ENCODE measurements at places on chromosomes 16 and 17.

- DNase-seq: no peak
- no peak overlapping the region for H3K27ac ChIP-seq
- no peaks in the 10 kb centered on the region for H3K27me3 ChIP-seq
- no peak overlapping the region for H3K4me3 ChIP-seq
- no peaks in the 10 kb centered on the region for H3K36me3 ChIP-seq
Measured at GRCh38 chr16:50282010-50282538, 15.7 kb downstream of the ADCY7 start.

DNA sequence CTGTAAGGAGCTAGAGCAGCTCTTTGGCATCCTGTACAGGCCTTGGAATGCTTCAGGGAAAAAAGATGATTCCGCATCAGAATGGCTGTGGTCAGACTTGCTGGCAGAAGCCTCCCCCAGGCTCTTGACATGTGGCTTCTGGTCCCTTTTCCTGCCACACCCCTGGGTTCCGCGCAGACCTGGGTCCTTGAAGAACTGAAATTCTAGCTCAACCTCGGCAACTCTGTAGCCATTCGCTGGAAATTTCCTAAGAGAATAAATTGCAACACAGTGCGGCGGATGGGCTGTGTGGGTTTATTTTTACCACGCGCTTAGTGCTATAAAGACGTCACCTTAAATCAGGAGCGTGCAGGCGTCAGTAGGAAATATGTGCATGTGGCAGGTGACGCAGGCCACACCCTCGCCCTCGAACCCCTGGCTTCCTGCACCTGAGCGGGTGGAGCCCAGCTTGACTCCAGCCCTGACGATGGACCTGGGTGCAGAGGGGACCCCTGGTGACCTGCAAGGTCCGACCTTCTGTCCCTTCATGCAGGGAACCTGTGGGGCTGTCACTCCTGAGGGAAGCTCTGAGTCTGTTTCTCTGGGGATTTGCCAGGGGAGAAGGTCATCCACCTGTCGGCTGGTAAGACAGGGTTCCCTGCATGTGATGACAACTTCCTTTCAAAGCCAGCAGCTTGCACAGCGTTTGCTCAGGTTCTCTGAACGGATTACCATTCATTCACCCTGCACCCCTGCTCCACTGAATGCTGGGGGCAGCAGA, 46.3 kb downstream of the METRNL start:
- no peaks in the 10 kb centered on the region for H3K27me3 ChIP-seq
- H3K27ac ChIP-seq: no peak overlapping the region
- H3K36me3 ChIP-seq: no peaks in the 10 kb centered on the region
- H3K4me3 ChIP-seq: no peak overlapping the region
- no peak for DNase-seq
- no peaks in the 10 kb centered on the region for H3K4me1 ChIP-seq

- H3K4me1 ChIP-seq: no peaks in the 10 kb centered on the region
- no peaks in the 10 kb centered on the region for H3K36me3 ChIP-seq
- no peaks in the 10 kb centered on the region for H3K27me3 ChIP-seq
- H3K27ac ChIP-seq: no peak within 1 kb of the TSS
- no peak for DNase-seq
Measured at GRCh38 chr17:76643553-76644148, at the start of gene ST6GALNAC1. Gene ST6GALNAC1 (minus strand): TSS chr17:76643757. CDS start chr17:76643638, 119 bp downstream.

DNA sequence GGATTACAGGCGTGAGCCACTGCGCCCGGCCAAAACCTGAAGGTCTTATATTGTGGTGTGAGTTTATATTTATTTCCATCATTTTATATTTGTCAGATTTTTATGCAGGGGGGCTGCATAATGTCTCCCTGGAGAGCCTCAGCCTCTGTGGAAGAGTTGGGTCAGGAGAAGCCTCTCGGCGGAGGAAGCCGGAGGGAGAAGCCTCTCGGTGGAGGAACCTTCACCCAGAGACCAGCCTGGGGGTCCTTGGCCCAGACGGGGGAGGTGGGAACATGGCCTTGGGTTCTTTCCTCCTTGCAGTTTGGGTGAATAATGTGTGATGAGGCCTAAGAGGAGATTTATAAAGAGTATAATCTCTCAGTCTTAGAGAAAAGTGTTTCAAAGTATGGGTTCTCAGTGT, 22.4 kb upstream of the ZNF750 start:
- H3K36me3 ChIP-seq: no peaks in the 10 kb centered on the region
- H3K27ac ChIP-seq: no peak overlapping the region
- no peaks in the 10 kb centered on the region for H3K4me1 ChIP-seq

- H3K27ac ChIP-seq: no peak overlapping the region
- no peaks in the 10 kb centered on the region for H3K27me3 ChIP-seq
- no peaks in the 10 kb centered on the region for H3K4me1 ChIP-seq
- no peak for DNase-seq
Measured at GRCh38 chr17:41540921-41541625, 13.0 kb upstream of the KRT19 start.

GRCh38 chr16:1723450-1724147, 17.6 kb downstream of the MAPK8IP3 start:
- no peak overlapping the region for H3K27ac ChIP-seq
- no peaks in the 10 kb centered on the region for H3K36me3 ChIP-seq
- no peaks in the 10 kb centered on the region for H3K4me1 ChIP-seq
- DNase-seq: no peak
- no peaks in the 10 kb centered on the region for H3K27me3 ChIP-seq
- no peak overlapping the region for H3K4me3 ChIP-seq

DNA sequence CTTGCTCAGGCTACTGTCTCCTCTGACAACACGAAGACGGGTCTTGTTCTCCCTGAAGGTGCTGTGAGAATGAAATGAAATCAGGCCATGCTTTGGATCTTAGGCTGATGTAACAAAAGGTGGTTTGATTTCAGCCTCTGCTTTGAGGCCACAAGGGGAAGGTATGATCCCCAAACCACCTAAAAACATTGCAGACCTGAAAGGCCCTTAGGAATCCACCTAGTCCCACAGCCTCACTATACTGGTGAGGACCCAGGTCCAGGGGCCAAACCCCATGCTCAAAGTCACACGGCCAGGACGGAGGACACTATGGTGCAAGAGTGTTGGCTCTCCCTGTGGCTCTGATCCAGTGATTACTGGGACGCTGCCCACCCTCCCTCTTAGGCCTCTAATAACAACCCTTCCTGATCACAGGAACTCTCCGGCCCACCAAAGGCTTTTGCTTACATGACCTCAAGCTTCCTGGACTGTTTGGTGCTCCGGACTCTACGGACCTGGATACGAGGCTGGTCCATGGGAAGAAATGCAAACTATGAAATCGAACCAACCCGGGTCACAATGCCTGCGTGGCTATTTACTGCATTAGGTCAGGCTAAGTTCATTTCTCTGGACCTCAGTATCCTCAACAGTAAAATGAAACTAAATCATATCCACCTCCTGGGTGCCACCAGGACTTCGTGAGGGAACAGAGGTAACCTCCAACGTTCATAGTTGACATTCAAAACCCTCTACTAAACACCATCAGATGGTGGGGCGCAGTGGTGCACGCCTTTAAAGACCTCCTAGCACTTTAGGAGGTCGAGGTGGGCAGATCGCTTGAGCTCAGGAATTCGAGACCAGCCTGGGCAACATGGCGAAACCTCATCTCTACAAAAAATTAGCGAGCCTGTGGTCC, 1.5 kb downstream of the TRIM25 start:
- peak overlapping the region; percentile 89 for H3K4me3 ChIP-seq
- no peaks in the 10 kb centered on the region for H3K36me3 ChIP-seq
- DNase-seq: peak; percentile 51
- H3K4me1 ChIP-seq: no peaks in the 10 kb centered on the region
- peak overlapping the region; percentile 89 for H3K27ac ChIP-seq
- no peaks in the 10 kb centered on the region for H3K27me3 ChIP-seq

GRCh38 chr17:82922646-82923045, 82.8 kb upstream of the ZNF750 start:
- no peaks in the 10 kb centered on the region for H3K4me1 ChIP-seq
- no peak for DNase-seq
- no peaks in the 10 kb centered on the region for H3K27me3 ChIP-seq
- H3K36me3 ChIP-seq: no peaks in the 10 kb centered on the region
- H3K27ac ChIP-seq: no peak overlapping the region
- H3K4me3 ChIP-seq: no peak overlapping the region

- H3K27ac ChIP-seq: no peak overlapping the region
- no peaks in the 10 kb centered on the region for H3K4me1 ChIP-seq
- no peak overlapping the region for H3K4me3 ChIP-seq
- no peak for DNase-seq
- no peaks in the 10 kb centered on the region for H3K27me3 ChIP-seq
Measured at GRCh38 chr17:54172096-54172984, 349.6 kb downstream of the KIF2B start.

GRCh38 chr17:34861864-34862263, 99.4 kb downstream of the CCT6B start:
- no peaks in the 10 kb centered on the region for H3K4me1 ChIP-seq
- no peaks in the 10 kb centered on the region for H3K27me3 ChIP-seq
- DNase-seq: no peak

DNA sequence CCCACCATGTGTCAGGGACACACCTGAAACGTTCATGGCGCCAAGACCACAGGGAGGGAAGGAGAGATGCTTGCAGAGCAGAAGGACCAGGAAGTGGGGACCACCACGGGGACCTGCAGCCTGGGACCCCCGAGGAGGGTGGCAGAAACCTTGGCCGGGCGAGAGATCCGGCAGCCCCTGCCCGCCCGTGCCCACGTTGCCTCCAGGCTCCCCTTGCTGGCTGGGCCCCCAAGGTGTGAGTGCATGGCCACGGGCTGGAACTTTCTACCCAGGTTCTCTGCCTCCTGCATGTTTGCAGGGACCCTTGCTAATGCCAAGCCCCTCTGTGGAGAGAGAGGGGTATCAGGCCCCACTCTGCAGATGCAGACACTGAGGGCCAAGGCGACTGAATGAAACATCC, 50.4 kb downstream of the USP22 start:
- no peaks in the 10 kb centered on the region for H3K27me3 ChIP-seq
- H3K4me1 ChIP-seq: no peaks in the 10 kb centered on the region
- H3K36me3 ChIP-seq: no peaks in the 10 kb centered on the region
- no peak for DNase-seq

DNA sequence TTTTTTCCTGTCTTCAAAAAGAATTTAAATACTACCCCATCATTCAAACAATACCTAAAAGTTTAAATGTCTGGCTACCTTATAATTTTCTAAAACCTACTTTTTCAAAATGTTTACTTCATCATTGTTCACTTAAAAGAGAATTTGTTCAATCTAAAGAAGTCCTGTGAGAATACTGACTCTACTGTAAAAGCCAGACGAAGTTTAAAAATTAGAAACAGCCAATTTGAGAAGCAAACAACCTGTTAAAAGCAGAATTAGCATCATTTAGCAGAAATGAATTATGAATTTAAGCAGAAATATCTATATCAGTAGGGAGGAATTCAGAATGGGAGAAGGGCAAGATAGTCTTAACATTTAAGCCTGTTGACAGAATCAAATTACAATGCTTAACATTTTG, 2.1 kb downstream of the SKA2 start:
- H3K4me3 ChIP-seq: no peak overlapping the region
- no peak overlapping the region for H3K27ac ChIP-seq
- H3K36me3 ChIP-seq: no peaks in the 10 kb centered on the region
- no peak for DNase-seq
- no peaks in the 10 kb centered on the region for H3K27me3 ChIP-seq

GRCh38 chr17:17518014-17518413, 21.8 kb upstream of the RASD1 start:
- H3K4me1 ChIP-seq: no peaks in the 10 kb centered on the region
- DNase-seq: no peak
- no peak overlapping the region for H3K4me3 ChIP-seq
- no peaks in the 10 kb centered on the region for H3K36me3 ChIP-seq
- H3K27me3 ChIP-seq: no peaks in the 10 kb centered on the region

DNA sequence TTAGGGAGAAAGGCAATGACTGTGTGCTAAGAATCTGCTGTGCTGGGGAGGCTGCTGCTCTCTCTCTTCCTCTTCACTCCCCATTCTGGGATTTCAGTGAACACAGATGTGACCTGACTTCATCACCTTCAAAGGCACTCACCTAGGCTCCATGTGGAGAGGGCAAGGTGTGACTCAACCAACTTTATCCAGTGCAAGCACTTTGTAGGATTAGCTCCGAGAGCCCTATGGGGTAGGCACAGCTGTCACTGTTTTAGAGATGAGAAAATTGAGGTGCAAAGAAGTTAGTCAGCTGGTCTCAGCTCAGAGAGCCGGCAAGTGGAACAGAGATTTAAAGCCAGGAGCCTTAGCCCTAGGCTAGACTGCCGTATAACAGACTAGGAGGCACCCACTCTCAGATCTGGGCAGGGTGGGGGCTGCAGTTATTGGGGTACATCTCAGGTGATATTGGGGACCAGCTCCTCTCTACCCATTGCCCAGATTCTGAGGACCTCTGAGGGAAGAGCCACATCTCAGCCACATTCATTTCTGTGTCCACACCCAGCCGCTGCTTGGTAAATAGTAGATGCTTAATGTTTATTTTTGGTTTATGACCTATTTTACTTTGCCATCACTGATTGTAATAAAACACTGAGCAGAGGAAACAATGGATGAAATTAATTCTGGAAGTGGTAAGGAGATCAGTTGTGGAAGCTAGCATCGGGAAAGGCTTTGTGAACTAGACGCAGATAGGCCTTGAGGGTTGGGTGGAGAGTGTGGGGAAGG, 138.8 kb downstream of the CCDC182 start:
- DNase-seq: no peak
- H3K36me3 ChIP-seq: no peaks in the 10 kb centered on the region
- H3K4me1 ChIP-seq: peaks cover 4% of the 10 kb centered on the region
- H3K4me3 ChIP-seq: no peak overlapping the region

DNA sequence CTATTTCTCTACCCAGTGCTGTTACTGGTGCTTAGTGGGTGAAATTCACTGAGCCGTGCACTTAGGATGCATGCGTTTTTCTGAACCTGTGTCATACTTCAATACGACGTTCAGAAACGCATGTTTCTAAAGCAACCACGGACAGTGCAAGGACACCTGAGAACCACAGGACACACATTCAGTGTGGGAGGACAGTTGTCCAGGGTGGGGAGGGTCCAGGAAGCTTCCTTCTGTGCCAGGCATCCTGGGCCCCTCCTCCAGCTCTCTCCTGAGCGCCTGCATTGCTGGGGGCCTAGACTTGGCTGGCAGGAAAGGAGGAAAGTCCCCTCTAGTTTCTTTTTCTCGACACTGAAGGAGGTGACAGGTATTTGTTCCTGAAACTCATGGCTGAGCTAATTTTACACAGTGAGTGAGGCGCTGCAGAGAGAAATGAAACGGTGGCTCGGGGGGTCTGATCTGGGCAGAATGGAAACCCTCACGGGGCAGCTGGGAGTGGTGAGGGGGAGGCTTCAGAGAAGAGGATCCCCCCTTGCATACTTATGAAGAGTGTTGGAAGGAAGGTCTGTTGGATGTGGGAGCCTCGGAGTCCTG, 89.9 kb downstream of the IRF8 start:
- H3K27ac ChIP-seq: no peak overlapping the region
- H3K27me3 ChIP-seq: no peaks in the 10 kb centered on the region
- no peak overlapping the region for H3K4me3 ChIP-seq
- no peaks in the 10 kb centered on the region for H3K4me1 ChIP-seq
- no peak for DNase-seq

Measured in uterus (tissue), 4 donors.